OCI-M1 (cell line): ENCODE measurements at places on chromosomes 12 and 14.

DNA sequence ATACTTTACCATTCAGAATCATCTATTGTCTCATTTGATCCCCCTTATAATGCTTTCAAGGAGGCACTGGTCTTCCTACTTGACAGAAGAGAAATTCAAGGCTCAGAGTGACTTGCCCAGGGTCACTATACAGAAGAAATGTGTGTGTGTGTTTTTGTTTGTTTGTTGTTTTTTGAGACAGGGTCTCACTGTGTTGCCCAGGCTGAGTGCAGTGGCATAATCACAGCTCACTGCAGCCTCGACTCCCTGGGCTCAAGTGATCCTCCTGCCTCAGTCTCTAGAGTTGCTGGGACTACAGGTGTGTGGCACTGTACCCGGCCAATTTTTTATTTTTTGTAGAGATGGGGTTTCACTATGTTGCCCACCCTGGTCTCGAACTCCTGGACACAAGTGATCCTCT, 22.9 kb downstream of the IRF2BPL start:
- DNase-seq: no peak

DNA sequence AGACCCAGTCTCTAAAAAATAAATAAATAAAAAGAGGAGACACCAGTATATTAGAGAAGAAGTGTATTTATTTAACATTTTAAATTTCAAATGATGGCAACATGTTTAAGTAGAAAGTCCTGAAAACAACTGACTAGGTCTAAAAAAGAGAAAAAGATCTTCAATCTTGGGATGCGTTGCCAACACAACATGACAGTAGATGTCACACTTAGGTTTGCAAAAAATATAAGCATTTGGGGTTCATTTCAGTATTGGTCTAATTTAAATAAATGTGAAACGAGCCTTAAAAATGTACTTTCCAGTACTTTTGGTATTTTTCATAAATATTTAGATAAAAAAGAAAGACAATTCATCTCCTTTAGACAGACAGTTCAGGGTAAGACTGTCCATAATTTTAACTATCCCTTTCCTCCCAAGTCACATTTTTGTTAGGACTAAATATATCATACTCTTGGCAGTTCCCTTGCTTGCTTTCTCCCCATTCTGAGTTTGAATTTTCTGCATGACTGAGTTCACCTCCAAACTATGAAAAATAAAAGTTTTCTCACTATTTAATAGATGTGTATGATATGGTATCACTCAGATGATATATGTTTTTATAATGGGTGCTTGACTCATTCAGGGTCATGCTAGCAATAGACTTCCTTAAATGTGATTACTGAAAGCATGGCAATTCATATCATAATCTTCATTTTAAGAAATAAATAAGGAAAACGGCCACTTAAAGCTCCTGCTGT, 4.3 kb downstream of the C14orf93 start:
- DNase-seq: peak; percentile 35

DNA sequence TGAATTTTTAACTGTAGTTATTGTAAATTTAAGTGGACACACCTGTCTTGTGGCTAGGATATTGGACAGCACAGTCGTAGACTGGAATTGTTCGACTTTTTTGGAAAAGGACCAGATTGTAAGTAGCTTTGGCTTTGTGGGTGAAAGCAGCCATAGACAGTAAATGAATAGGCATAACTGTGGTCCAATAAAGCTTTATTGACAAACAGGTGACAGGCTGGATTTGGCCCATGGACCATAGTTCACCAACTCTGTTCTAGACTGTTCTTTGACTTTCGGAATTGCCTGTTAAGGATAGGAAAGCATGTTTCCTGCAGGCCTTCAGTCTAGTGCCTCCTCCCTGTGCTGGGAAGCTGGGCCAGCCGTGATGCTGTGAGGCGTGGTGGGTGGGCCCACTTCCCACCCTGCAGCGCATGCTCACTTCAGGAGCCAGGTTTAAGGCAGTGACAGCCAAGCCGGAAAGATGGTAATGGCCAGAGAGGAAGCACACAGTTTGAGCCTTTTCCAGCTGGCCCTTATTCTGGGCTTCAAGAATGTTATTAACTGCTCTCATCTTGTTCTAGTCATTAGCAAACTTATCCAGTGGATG, 51.8 kb downstream of the PPP2R5C start:
- no peak for DNase-seq

DNA sequence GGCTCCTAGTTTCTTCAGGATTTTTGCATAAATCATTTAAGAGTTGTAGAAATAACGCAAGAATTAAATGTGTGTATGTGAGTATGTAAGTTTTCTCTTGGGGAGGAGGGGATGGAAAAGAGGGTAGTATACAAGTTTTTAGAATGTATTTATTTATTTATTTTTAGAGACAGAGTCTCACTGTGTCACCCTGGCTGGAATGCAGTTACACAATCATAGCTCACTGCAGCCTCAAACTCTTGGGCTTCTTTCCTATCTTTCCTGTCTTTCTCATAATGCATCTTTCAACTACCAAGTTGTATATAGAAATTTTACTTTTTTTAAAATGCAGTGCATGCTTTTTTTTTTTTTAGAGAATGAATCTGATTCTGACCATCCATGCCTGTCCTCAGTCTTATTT, 269.0 kb upstream of the GARIN2 start:
- DNase-seq: no peak

GRCh38 chr14:71363946-71364925, 457.0 kb downstream of the PCNX1 start:
- no peak for DNase-seq

- DNase-seq: no peak
Observed at GRCh38 chr14:68622856-68623255, 170.0 kb downstream of the ZFP36L1 start.

- no peak for DNase-seq
Observed at GRCh38 chr14:55353686-55354467, 57.8 kb downstream of the ATG14 start.

- peak; percentile 88 for DNase-seq
Observed at GRCh38 chr12:19572920-19573558, 133.7 kb downstream of the AEBP2 start.

- DNase-seq: peak; percentile 27
Observed at GRCh38 chr12:32583534-32583933, 95.6 kb upstream of the DNM1L start.

- no peak for DNase-seq
Observed at GRCh38 chr14:58878439-58879139, 240.8 kb downstream of the DACT1 start.

DNA sequence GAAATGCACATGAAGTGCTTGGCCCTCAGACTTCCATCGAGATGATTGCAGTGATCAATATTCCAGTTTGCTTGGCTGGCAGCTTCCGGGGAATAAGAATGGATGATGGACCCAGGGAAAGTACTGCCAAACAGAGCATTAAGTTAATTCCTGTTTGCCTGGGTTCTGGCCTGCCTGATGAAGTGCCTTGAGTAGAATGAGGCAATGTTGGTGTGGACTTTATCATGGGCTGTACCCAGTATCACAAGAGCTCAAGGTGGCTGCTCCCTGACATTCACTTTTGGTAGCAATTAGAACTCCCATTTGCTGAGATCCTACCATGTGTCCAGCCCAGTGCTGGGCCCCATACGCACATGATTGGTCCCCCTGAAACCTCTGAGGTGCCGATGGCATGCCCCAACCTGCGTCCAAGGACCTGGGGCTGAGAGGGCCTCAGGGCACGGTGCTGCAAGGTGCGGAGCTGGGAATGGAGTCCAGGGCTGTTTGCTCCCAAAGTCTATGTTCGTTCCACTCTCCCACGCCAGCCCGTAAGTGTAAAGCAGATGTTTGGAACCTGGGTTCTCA, 80.7 kb downstream of the SLC25A47 start:
- no peak for DNase-seq

DNA sequence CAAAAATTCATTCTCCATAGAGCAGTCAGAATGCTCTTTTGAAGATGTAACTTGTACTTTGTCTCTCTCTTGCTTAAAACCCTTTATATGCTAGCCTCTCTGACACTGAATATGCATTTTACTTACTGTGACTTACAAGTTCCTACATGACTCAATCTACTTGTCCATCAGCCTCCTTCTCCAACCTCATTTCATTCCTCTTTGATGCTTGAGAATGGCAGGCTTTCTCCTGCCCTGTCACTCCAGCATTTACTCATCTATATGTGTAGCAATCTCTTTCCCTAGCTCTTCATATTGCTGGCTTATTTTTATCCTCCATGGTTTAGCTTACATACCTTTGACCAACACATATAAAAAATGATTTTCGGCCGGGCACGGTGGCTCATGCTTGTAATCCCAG, 561.9 kb downstream of the CCER1 start:
- no peak for DNase-seq

GRCh38 chr12:89521364-89522223, 3.0 kb downstream of the GALNT4 start:
- peak; percentile 34 for DNase-seq

DNA sequence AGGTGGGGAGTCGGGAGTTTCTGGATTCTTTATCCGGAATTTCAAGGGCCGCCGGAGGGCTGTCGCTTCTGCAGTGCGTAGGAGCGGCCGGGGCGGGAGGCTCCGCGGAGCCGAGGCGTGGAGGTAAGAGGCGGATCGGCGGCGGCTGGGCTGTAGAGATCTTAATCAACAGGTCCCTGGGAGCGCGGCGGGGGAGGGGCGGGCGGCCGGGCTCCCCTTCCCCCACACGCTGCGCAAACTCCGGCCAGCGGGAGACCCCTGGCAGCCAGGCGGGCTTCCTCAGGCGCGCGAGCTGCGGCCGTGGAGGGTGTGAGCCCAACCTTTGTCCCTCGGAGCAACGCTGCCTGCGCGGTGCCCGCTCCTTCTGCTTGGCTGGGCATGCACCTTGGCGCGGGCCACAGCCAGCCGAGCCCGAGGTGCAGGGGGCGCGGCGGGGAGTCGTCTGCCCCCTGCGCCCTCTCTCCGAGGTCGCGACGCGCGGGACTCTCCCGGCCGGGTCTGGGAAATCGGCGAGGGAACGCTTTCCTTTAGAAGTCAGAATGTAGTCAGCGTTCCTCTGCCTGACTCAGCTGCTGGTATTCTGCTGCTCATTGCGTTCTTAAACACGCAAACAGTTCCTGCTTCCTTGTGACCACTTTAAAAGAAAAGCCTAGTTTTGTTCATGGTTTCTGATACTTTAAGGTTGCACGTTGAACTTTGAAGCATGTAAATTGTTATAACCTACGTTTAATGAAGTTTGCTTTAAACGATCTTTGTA, at the start of gene PALS1:
Gene PALS1 (plus strand): TSS at position 25 of the 757 bp plus-strand sequence. CDS start 37,736 bp downstream, outside the sequence.
- peak; percentile 66 for DNase-seq

GRCh38 chr12:100279159-100279558, 12.2 kb downstream of the SCYL2 start:
- no peak for DNase-seq

GRCh38 chr12:56337753-56338251, 882 bp upstream of the IL23A start:
- DNase-seq: peak; percentile 29

- DNase-seq: no peak
Observed at GRCh38 chr12:46404733-46405132, 32.2 kb upstream of the SLC38A2 start.

DNA sequence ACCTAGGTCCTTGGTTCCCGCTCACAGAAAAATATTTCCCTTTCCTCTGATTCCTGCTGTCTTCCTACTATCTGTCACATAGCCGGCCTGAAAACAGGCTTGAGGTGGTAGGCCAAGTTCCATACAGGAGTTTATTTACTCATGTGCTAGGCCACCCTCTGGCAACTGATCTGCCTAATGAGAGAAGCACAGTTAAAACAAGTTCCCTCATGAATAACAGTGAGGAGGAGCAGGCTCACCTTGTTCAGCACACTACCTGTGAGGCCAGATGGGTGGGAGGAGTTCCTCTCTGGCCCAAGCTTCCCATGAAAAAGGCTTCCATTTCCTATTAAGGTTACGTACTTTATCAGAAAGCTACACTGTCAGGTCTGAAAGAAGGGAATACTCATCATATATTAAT, 206.0 kb downstream of the MYRFL start:
- DNase-seq: no peak

DNA sequence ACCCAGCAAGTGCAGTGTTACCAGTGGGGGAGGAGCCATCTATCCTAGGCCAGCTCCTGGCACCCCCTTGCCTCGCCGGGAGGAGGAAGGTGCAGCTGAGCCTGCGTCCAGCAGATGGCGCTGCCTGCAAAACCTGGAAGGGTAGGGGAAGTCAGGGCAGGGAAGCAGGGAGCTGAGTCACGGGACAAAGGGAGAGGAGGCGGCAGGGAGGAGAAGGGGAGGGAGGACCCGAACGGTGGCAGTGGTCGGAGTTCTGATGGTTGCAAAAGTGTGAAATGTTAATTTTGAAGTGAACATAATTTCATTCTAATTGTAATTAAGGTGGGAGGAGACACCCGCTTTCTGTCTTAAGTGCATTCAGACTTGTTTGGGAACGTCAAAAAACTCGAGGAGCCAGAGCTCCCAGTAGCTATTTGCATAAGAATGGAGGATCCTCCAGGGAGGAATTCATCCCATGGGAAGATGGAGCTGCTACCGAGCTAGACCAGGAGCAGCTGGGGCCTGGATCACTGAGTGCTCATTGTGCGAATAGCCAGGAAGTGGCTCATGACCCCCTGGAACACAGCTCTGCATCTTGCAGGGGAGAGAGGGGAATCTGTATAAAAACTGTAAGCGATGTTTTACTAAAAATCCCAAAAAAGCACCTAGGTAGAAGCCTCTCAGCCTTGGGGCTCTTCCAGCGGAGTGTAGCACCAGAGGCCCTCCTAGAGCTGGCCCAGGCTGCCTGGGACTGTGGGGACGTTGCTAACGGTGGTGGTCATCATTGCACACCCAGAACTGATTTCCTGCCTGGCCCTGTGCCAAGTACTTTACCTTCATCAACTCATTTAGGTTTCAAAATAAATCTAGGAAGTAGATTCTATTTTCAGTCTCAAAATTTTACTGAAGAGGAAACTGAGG, 59.5 kb downstream of the EMP1 start:
- peak; percentile 93 for DNase-seq

GRCh38 chr12:56221232-56221756, 428 bp downstream of the RNF41 start:
- DNase-seq: peak; percentile 58

DNA sequence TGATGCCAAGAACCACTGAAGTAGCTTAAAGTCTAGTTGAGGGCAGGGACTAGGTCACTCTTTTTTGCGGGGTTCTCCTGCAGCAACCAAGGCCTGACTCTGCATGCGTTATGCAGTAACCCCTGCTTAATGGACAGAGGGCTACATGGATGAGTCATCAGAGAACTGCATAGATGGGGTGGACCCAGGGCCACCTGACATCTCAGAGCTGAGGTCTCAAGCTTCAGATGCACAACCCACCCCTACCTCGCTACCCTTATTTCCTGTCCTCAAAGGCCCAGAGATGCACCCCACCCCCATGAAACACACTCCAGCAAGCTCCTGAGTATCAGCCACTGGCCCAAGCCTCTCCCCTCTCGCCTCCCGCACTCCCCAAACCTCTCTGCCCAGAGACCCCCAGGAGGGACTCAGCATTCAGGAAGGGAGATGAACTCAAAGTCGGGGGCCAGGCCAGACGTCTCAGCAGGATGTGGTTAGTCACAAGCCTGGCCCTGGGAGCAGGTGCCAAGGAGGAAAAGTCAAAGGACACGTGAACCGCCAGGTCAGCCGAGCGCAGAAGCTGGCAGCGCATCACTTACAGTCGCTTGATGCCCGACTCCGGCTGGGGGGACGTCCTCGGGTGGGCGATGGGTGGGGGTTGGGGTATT, 25.8 kb downstream of the SNRNP35 start:
- no peak for DNase-seq

- DNase-seq: no peak
Observed at GRCh38 chr14:44576356-44576755, 69.3 kb upstream of the FSCB start.
